NCI-H1694 (cell line): ENCODE measurements at places on chromosomes 12 and 14.

DNA sequence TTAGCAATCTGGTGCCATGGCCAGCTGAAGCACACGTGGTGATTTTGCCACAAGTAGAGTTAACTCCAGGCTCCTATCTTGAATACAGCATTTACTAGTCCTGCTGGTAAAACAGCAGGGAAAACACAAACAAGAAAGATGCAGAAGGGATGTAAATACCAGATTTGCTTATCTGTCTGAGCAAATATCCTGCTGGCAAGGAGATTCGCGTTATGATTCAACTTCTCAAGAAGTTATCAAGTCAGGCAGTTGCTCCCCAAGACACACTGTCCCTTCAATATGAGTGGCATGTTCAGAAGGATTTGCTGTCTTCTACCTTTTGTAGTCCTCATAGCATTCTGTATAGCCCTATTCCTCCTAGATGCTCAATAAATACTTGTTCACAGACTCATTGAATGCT is 171.2 kb upstream of the EGLN3 start:
- DNase-seq = no peak

- no peak for DNase-seq
These were observed 16.7 kb downstream of the SPPL3 start for GRCh38 chr12:120887253-120888043.

- no peak for DNase-seq
These were observed 13.3 kb upstream of the BTG1 start for GRCh38 chr12:92158796-92159439.

GRCh38 chr14:100802766-100803165 is 23.2 kb upstream of the MEG3 start:
- no peak for DNase-seq

DNA sequence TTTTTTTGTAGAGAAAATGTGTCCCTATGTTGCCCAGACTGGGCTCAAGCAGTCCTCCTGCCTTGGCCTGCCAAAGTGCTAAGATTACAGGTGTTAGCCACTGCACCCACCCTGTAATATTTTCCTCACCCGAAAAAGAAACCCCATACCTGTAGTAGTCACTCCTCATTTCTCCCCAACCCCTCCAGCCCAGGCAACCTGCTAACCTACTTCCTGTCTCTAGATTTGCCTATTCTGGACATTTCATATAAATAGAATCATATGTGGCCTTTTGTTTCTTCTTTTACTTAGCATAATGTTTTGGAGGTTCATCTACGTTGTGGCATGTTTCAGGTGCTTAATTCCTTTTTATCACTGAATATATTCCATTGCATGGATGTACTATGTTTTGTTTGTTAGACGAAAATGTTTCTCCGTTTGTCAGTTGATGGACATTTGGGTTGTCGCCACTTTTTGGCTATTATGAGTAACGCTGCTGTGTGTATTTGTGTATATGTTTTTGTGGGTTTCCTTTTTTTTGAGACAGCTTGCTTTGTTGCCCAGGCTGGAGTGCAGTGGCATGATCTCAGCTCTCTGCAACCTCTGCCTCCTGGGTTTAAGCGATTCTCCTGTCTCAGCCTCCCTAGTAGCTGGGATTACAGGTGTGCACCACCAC is 6.2 kb downstream of the ANKRD13A start:
- no peak for DNase-seq

DNA sequence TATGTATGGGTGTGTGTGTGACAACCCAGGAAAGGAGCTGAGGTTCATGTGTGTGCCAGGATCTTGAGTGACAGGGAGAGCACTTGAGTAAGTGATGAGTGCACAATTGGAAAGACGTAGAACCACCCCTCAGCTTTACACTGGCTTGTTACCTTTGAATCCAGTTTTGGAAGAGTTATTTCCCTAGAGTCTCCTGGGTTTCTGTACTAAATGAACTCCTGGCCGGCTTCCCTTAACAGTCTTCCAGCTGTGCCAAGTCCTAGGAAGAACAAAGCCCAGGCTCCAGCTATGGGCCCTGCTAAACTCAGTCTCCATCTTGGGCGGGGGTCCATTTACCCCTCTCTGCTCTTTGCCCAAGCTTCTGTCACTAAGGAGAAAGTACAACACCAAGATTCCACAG is 19.7 kb upstream of the NR1H4 start:
- DNase-seq = no peak

DNA sequence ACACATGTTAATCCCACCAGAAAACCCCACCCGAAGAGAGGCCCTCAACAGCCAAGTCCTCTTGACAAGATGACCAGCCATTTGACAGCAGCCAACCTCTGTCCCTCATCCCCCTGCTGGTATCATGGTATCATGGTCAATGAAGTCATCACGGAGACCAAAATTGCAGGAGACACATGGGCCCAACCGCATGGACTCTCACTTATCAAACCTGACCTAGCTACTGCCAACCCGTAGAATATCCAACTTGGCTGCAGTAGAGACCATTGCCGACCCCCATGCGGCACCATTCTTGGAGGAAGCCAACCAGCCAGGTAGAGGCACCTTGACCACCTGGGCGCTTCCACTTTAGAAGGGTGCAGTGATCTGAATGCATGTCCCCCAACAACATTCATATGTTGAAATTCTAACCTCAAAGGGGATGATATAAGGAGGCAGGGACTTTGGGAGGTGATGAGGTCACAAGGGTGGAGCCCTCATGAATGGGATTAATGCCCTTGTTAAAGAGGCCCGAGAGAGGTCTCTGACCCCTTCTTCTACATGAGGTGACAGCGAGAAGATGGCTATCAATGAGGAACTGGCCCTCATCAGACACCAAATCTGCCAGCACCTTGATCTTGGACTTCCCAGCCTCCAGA is 33.3 kb downstream of the DIO3 start:
- DNase-seq = no peak

GRCh38 chr14:32049361-32050088 is 27.6 kb upstream of the ARHGAP5 start:
- DNase-seq = no peak

- DNase-seq = no peak
These were observed 142.5 kb downstream of the ZNF664 start for GRCh38 chr12:124115496-124115895.

DNA sequence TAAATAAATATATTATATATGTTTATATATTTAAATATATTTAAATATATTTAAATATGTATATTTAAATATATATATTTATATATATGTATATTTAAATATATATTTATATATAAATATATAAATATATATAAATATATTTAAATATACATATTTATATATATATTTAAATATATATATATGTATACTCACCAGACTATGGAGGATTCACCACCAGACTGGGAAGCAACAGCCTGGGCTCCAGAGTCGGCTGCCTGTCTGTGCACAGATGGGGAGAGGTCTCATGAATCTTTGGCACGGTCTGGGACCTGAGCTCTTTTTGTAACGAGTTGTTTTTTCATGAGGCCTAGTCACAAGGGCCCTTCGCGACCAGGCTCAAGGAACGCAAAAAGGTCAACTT is 21.3 kb downstream of the NOC4L start:
- DNase-seq = no peak

GRCh38 chr12:100566887-100567637 is 6.4 kb upstream of the GAS2L3 start:
- no peak for DNase-seq

- DNase-seq = no peak
These were observed 99.1 kb downstream of the TBC1D30 start for GRCh38 chr12:64923536-64923935.

DNA sequence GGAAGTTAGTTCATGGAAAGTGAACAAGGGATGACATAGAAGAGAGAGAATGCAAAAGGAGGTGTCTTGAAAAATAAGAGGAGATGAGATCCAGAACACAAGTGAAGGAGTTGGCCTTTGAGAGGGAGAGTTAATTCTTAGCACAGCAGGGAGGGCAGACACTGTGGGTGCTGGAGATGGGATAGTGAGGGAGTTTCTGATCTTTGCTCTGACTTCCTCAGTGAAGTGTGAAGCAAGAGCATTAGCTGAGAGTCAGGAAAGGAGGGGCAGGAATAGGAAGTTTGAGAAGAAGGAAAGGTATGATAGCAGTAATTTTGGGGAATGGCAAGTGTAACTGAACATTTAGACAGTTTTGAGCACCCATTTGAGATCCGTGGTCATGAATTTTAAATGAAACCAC is 75.8 kb upstream of the COCH start:
- DNase-seq = no peak

GRCh38 chr12:104304261-104305009 is 896 bp downstream of the EID3 start:
- no peak for DNase-seq

DNA sequence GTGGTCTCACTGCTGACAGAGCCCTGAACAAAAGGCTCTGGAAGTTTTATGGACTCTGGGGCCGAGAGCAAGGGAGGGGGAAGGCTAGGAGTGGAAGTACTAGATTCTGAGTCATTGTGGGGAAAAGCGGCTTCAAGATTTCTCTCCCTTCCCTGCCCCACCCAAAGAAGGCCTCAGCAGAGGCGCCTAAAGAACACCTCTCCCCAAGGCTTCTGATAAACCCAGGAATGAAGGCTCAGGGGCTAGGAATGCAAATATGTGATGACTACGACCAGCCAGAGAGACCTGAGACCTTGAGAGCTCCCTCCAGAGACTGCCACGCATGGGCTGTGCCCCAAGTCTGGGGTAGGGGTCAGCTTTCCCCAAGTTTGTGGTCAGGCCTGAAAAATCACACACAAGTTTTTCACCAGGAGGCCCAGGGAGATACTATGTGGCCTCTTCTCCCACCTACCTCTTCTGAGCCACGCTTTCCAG is 130.7 kb upstream of the HIF1A start:
- no peak for DNase-seq

DNA sequence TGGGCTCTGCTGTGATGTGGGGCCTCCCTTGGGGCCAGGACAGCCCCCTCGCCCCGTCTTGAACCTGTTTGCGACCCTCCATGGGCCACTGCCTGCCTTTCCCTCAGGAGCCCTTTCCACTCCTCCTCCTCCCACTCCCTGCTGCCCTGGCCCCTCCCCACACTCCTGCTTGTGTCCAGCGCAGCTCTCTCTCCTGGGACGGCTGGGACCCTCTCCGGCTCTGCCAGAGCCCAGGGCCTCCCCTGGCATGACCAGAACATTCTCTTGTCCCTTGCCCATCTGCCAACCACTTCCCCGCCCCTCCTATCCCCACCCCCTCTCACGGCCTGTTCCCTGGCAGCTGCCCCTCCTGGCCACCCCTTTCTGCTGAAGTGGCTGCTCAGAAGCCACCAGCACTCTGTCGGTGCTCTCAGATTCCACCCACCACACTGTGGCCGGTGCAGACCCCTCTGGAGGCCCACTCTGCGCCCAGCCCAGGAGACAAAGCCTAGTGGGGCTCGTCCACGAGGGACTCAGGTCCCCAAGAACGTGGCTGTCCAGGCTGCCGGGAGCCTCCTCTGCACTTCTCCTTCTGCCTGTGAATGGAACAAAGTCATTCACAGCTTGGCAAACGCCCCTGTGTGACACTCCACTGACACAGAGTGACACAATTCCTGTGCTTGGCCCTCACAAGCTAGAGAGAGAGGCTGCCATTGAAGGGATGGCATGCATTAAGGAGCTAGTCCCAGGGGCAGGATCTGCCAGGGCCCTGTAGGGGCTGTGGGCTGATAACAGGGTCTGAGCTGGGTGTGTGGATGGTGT is 1.4 kb downstream of the ASPG start:
- no peak for DNase-seq

- DNase-seq = no peak
These were observed 27.8 kb downstream of the TOGARAM1 start for GRCh38 chr14:44989497-44990440.

DNA sequence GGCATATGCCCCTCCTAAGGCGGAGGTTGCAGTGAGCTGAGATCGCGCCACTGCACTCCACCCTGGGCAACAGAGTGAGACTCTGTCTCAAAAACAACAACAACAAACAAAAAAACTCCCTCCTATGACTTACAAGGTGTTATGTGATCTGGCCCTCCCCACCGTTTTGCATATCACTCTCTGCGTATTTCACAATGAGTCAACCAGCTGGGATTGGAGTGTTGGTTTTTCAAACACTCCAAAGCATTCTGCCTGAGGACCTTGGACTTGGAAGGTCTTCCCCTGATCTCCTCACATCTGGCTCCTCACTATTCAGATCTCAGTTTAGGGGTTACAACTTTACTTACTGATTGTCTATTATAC is 14.0 kb downstream of the MANSC1 start:
- no peak for DNase-seq

- no peak for DNase-seq
These were observed 387.5 kb downstream of the BCAT1 start for GRCh38 chr12:24561411-24561871.

GRCh38 chr14:60195179-60195810 is 30.1 kb upstream of the DHRS7 start:
- no peak for DNase-seq

GRCh38 chr14:54652188-54652587 is 85.3 kb downstream of the SAMD4A start:
- DNase-seq = no peak

DNA sequence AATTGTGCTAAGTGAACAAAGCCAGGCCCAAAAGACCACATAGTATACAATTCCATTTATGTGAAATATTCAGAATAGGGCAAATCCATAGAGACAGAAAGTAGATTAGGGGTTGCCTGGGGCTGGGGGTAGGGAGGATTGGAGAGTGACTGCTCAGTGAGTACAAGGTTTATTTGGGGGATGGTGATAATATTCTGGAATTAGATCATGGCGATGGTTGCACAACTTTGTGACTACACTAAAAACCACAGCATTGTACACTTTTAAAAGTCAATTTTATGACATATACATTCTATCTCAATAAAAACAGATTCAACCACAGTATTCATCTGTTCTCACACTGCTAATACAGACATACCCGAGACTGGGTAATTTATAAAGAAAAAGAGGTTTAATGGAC is 68.7 kb upstream of the MAP1LC3B2 start:
- no peak for DNase-seq
